ENCODE measurements at places on chromosomes 5 and 9.

DNA sequence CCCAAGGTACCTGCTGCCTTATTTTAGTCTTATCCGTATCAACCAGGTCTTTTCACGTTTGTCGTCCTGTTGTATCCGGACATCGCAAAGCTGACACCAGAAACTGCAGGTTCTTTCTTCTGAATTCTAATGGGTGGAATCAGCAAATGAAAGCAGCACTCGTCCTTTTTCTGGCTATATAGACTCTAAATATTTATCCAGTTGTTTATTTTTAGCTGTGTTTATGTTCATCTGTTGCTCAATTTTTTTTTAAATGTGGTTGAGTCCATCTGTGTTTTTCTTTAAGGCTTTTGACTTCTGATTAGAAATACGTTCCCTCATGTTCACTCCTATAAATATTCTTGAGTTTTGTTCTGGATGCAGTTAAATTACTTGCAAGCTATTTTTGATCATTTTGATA lies 831.7 kb downstream of the MTRR start:
- DNase-seq, result no peak

DNA sequence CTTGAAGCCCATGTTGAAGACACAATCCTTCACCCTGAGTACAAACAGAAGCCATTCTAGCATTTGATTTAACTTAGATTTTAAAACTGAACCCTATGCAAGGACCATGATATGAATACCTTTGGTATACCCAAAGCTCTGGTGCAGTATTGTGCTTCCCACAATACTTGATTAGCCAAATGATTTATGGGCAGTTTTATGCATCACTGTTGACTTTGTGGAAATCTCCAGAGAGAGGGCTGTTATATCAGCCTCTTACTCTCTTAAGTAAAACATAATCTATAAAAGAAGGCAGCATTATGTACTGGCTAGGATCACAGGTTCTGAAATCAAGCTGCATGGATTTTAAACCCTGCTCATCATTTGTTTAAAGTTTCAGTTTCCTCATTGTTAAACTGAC lies 762.8 kb downstream of the EFNA5 start:
- no peak for DNase-seq

- no peak for DNase-seq
Observed at GRCh38 chr5:85512896-85513295, 1104.8 kb upstream of the COX7C start.

GRCh38 chr9:135507104-135508035 lies 6.9 kb downstream of the MRPS2 start:
- DNase-seq, result no peak

GRCh38 chr5:137747848-137748247 lies 6.3 kb downstream of the HNRNPA0 start:
- DNase-seq, result no peak

DNA sequence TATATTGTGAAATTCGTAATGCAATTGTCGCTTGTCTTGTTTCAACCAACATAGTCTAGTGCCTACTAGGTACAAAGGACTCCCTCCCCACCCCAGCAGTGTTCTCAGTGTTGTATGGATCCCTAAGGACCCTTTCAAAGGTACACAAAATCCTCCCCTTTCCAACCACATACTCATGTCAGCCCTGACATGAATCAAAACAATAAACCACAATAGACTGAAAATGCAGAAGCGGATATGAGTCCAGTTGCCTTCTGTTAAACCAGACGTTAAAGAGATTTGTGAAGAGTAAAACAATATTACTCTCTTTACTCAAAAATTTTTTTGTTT lies 82.4 kb upstream of the IFNK start:
- no peak for DNase-seq

DNA sequence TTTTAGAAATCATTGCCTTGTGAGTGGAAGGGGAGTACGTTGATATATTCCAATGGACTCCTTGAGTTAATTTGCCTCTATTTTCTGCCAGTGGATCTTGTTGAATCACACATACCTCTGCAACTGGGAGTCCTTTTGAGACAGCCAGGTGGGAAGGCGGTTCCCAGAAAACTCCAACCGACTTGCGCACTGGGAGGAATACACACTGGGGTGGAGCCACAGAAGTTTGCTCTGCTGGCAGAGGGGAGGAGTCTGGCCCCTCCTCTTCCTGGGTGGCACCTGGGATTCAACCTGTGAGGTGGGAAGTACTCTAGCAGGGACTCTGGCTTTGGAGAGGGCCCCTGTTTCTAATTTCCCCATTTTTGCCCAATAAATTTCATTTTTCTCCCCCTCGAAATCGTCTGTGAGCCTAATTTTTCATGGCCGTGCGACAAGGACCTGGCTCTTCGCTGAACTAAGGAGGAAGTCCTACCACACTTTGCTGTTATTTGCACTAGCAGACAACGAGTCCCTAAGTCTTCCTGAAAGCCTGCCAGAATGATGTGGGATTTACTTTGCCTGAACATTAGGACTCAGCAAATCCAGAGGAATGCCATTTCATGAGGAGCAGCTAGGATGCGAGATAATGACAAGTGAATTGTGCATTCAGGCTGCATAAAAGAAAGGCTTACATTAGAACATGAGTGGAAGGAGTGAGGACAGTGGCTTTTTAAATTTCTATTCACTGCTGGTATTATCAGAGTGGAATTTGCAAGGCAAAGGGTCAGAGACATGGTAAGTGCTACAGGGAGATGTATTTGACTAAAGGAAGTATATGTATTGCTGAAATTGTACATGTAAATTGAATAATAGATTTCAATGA lies 67.2 kb downstream of the PRLR start:
- DNase-seq, result no peak

- DNase-seq, result no peak
Observed at GRCh38 chr9:100020121-100020795, 78.5 kb downstream of the ERP44 start.

DNA sequence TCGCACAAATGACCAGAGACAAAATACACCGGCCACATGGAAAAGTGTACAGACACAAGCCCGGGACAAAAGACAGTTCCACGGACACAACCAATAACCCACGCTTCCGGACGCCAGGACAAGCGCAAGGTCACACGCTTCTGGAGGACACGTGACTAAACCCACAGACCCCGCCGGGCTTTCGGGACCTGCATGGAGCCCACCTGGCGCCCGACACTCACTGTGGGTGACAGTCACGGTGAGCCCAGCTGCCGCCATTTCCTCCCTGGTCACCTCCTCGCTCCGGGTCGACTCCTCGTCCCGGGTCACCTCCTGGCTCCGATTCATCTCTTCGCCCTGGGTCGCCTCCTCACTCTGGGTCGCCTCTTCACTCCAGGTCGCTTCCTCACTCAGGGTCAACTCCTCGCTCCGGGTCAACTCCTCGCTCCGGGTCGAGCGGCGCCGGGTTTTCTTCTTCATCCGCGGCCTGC lies 470 bp downstream of the BAG1 start:
- DNase-seq, result peak; percentile 42

DNA sequence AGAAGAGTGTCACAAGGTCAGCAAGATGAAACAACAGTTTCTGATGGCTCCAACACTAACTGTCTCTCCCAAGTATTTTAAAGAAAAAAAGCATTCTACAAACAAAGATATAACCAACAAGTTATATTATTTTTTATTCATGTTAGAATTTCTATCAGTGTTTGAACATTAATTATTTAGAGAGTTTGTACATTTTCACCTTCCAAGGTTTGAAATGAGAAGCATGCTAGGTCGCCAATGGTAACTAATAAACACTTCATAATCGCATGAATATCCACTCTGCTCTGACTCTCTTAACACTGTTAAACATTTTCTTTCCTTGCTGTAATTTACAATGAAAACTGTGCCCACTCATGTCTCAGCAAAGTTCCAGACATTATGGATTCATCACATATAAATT lies 73.5 kb downstream of the PTCH1 start:
- no peak for DNase-seq

DNA sequence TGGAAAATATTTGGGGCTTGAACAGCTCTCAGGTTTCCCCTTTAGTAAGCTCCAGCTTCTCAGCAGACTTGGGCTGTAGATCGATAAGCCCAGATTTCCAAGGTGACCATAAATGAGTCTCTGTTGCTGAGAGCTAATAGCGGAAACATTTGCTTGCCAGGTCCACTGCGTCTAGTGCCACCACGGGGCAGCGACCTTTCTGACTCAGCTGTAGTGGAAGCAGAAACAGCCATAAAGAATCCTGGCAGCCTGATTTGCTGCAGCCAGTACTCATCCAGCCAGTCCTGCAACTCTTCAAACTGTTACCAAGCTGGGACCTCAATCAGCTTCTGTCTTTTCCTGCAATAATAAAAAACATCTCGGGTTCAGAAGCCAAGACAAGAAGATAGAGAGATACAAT lies 241.7 kb downstream of the DOCK8 start:
- DNase-seq, result peak; percentile 42

- DNase-seq, result no peak
Observed at GRCh38 chr5:77498952-77499351, 6.8 kb upstream of the WDR41 start.

GRCh38 chr5:170466988-170467707 lies 36.7 kb upstream of the KCNIP1 start:
- DNase-seq, result no peak

- no peak for DNase-seq
Observed at GRCh38 chr5:94228791-94229190, 389.6 kb downstream of the KIAA0825 start.

GRCh38 chr9:96116275-96117064 lies 185.5 kb downstream of the HSD17B3 start:
- DNase-seq, result peak; percentile 79

DNA sequence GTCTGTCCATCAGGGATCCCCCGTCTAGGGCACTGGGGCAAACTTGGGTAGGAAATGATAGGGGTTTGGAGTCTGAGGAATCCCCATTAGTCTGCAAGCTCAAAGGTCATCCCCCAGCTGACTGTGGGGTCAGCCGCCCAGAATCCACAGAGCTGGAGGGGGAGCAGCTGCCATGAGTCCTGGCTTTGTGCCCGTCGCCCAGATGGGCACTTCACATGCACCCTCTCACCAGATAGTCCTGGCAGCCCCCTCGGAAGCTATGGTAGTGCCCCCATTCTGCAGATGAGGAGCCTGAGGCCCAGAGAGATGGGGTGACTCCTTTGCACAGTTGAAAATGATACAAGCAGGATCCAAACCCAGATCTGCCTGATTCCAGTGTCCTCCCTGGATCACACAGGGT lies 35.7 kb upstream of the RPL26L1 start:
- DNase-seq, result no peak

DNA sequence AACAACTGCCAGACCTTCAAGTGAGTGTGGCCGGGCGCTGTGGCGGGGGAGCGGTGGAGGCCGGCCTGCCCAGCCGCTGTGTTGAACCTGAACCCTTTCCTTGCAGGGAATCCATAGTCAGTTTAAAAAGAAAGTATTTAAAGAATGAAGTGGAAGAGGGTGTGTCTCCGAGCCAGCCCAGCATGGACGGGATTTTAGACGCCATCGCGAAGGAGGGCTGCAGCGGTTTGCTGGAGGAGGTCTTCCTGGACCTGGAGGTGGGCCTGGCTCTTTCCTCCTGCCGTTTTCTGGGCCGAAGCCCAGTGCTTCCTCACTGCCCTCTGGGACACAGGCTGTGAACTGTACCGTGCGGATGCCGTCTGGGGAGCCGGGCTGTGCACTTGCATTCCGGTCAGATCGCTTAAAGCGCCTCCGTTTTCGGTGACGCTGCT lies 19.1 kb downstream of the EXOC3 start:
- DNase-seq, result no peak

- no peak for DNase-seq
Observed at GRCh38 chr5:133985540-133986180, 17.2 kb upstream of the C5orf15 start.

DNA sequence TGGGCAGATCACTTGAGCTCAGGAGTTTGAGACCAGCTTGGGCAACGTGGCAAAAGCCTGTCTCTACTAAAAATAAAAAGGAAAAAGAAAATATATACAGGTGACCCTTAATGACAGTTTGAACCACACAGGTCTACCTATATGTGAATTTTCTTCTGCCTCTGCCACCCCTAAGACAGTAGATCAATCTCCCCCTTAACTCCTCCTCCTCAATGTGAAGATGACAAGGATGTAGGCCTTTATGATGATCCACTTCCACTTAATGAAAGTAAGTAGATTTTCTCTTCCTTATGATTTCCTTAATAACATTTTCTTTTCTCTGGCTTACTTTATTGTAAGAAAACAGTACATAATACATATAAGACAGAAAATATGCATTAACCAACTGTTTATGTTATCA lies 3.4 kb downstream of the AKNA start:
- DNase-seq, result no peak

GRCh38 chr5:71533142-71533541 lies 54.0 kb upstream of the MCCC2 start:
- no peak for DNase-seq

DNA sequence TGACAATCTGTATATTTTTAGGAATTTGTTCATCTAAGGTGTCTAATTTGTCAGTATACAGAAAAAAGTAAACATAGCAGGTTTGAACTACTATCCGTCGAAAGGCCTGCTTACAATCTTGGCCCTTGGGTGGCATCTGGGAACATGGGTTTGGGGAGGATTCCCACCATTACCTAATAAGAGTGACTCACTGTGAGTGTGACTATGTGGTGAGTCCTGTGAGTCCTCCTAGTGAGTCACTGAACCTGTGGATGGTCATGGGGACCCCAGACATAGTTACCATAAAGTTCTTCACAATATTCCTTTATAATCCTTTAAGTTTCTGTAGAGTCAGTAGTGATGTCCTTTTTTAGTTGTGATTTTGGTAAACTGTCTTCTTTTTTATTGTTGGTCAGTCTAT lies 37.0 kb downstream of the RNF130 start:
- no peak for DNase-seq

DNA sequence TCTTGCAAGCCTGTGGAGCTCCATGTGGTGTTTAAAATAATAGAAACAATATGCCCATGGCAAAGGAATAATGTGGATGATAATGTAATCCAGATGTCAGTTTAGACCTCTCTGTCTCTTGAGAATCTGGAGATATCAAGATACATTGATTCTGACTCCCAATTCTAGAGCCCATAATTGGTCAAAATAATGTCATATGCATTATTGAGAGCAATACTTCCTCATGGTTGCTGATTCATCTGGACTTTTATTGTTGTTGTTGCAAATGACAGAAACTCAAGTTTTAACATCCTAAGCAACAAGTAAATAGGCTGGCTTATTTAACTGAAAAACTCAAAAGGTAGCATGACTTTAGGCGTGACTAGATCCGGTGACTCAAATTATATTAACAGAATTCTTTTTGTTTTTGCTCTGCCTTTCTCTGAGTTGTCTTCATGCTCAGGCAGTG lies 152.1 kb downstream of the PCSK1 start:
- DNase-seq, result no peak

DNA sequence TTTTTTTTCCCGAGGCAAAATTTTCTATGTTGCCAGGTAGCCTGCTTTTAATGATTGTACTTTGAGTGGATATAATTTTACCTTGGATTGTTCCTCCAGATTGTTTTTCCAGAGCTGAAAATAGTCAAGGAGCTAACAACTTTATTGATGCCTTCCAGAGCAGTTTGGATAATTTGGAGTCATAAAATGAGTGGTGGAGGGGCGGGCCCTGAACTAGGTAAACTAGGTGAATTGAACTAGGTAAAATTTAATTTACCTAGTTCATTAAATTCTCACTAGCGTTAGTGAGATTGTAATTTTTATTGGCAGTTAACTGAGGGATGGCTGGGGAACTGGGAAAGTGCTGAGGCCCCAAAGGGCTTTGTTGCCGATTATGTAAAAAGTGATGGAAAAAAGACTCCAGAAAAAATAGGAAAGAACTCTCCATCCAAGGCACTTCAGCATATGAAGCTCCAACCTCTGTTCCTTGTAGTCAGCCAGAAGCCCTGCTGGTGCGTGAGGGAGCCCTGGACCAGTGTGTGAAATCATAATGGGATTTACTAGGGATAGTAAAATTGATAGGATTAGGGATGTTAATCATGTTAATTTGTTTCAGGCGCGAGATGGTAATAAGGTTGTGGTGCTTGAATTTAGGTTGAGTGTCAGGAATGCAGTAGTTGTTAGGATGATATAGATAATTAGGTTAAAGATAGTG lies 1.7 kb downstream of the DNAJC25 start:
- no peak for DNase-seq

GRCh38 chr5:78005021-78005785 lies 229.1 kb upstream of the TBCA start:
- DNase-seq, result no peak

Measured in mucosa of gallbladder (tissue), 1 donor.